Hair follicle dermal papilla cell (primary cell): ENCODE measurements at places on chromosomes 16 and 17. TPM values are rescaled to one million over a fixed set of nuclear protein-coding genes. Genes with fewer than 3 reads are reported as not detected.

LRRC45 gene
- total RNA-seq: 9.2 and 10.4 TPM in 2 replicates

PPP1R27 gene
- total RNA-seq: not detected in 2 replicates

CA4 gene
- not detected in 2 replicates for total RNA-seq

CDRT15 gene
- not detected in 2 replicates for total RNA-seq

EPN3 gene
- total RNA-seq: not detected in 2 replicates

EVI2B gene
- total RNA-seq: 0.32 and 1.5 TPM in 2 replicates
